Fibroblast of the aortic adventitia (primary cell): ENCODE measurements at places on chromosomes 1 and 21. TPM values are rescaled to one million over a fixed set of nuclear protein-coding genes. Genes with fewer than 3 reads are reported as not detected.

Gene C1orf174
- total RNA-seq, result 13.5 and 35.3 TPM in 2 replicates

Gene RIPPLY3
- total RNA-seq, result not detected in 2 replicates

Gene OR4F29
- 0.54 TPM in 1 of 2 replicates, not detected in the other for total RNA-seq

Gene S100A7A
- not detected in 2 replicates for total RNA-seq

Gene CD2
- total RNA-seq, result 0.65 TPM in 1 of 2 replicates, not detected in the other

Gene FMN2
- total RNA-seq, result 8.1 and 34.5 TPM in 2 replicates

Gene MYOG
- not detected in 2 replicates for total RNA-seq

Gene KDF1
- total RNA-seq, result not detected in 2 replicates

Gene CYP2J2
- 0.09 TPM in 1 of 2 replicates, not detected in the other for total RNA-seq

Gene PTGER3
- total RNA-seq, result 1.5 and 11.7 TPM in 2 replicates

Gene NLRP3
- total RNA-seq, result under 0.01 TPM in 1 of 2 replicates, not detected in the other

Gene LRRC8D
- total RNA-seq, result 12.1 and 45.6 TPM in 2 replicates

Gene GIPC2
- total RNA-seq, result 0.63 and 0.74 TPM in 2 replicates

Gene ANXA9
- total RNA-seq, result 0.09 and 0.49 TPM in 2 replicates
